ENCODE measurements at places on chromosomes 12 and 14. TPM values are rescaled to one million over a fixed set of nuclear protein-coding genes. Genes with fewer than 3 reads are reported as not detected.
A peak's percentile ranks its signal among the peaks of the same experiment; 100 is the strongest.

GRCh38 chr14:58091883-58092630 is 60.0 kb downstream of the ARMH4 start:
- DNase-seq = no peak

GRCh38 chr12:88339254-88339949 is 197.3 kb downstream of the TMTC3 start:
- no peak for DNase-seq

GRCh38 chr14:103128631-103129300 is 5.5 kb downstream of the TNFAIP2 start:
- no peak for DNase-seq

The ST8SIA1 gene
- total RNA-seq = 3.0 TPM

DNA sequence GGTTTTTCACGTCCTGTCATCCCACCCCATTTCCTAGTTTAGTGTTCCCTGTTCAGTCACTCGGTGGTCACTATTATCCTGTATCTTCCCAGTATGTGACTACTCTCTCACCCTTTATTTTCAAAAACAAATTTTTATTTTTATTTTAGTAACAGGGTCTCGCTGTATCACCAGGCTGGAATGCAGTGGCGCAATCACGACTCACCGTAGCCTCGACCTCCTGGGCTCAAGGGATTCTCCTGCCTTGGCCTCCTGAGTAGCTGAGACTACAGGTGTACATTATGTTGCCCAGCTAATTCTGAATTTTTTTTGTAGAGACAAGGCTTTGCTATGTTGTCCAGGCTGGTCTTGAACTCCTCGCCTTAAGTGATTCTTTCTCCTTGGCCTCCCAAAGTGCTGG is 20.1 kb upstream of the PRICKLE1 start:
- DNase-seq = no peak

DNA sequence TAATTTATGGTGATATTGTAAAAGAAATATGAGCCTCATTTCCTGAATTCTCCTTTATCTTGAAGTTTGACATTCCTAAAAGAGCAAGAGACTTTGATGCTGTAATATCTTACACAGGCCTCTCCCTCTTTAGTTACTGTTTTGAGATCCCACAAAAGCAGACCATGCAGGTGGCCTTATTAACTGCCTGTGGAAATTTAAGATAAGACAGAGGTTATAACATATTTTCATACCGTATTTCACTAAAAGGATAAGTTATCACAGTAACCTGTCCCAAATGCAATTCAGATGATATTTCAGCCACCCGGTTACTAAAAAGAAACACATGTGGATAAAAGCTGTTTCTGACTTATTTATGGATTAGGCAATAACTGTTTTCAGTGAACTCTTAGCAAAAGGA is 150.1 kb downstream of the NAV3 start:
- DNase-seq = no peak

The STYK1 gene
- total RNA-seq = 0.12 TPM

The ASCL4 gene
- not detected for total RNA-seq

- DNase-seq = peak; percentile 25
Observed at GRCh38 chr14:88210426-88210825, 112.6 kb downstream of the KCNK10 start.

The TEX22 gene
- 0.77 TPM for total RNA-seq

GRCh38 chr14:36773136-36773540 is 111.5 kb downstream of the PAX9 start:
- no peak for DNase-seq

DNA sequence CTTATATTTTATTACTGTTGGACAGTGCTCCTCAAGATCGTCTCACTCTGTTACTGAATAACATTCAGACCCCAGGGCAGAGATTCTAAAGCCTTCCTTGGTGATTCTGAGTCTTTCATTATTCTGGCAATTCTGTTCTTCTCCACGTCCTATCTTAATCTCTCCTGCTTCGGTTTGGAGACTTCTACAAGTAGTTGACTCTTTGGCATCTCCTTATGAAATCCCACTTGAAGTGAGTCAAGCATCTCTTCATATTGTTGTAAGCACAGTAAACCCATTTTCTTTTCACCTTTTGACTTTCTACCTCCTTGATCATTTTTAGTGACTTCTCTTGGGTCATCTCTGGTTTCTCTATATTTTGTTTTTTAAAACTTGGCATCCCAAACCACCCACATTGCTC is 132.8 kb downstream of the SAMD4A start:
- no peak for DNase-seq

The GARIN6 gene
- total RNA-seq = not detected

- no peak for DNase-seq
Observed at GRCh38 chr14:23696701-23697239, 60.6 kb downstream of the DHRS2 start.

The NID2 gene
- total RNA-seq = 42.1 TPM

DNA sequence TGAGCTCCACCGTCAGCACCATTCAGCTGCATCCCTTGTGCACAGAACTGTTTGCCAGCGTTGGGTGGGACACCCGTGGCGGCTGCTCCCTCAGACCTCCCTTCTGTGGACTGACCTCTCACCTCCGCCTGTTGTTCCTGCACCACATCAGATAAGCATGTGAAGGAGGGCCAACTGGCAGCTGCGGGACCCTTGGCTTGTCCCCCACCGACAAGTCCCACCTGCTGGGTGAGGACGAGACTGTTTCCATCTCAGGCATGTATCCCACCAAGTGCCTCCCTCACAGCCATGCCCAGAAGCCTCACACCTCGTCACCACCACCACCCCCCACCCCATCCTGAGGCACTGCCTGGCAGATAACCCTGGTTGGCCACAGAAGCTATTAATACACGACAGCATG is 18.6 kb upstream of the TEAD4 start:
- no peak for DNase-seq

GRCh38 chr12:28570811-28571210 is 380.6 kb downstream of the CCDC91 start:
- DNase-seq = no peak

The GLI1 gene
- 1.2 TPM for total RNA-seq

The POU6F1 gene
- 8.3 TPM for total RNA-seq

GRCh38 chr12:123548107-123548506 is 14.6 kb upstream of the RILPL1 start:
- DNase-seq = no peak

DNA sequence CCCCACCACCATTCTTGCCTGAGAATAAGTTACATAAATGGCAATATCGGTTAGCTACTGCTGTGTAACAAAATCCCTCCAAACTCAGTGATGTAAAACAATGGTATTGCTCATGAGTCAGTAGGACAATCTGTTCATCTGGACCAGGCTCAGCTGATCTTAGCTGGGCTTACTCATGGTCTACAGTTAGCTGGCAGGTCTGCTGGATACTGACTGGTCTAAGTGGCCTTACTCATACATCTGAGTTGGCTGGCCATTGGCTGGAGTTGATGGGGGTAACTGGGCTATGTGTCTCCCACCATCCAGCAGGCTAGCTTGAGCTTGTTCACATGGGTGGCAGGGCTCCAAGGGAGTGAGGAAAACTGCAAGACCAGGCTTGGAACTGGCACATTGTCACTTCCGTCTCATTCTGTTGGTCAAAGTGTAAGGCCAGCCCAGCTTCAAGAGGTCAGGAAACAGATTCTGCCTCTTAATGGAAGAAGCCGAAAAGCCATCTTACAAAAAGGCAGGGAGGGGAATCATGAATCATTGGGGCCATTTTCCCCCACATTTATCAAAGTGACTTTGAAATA is 56.7 kb upstream of the CHGA start:
- DNase-seq = no peak

DNA sequence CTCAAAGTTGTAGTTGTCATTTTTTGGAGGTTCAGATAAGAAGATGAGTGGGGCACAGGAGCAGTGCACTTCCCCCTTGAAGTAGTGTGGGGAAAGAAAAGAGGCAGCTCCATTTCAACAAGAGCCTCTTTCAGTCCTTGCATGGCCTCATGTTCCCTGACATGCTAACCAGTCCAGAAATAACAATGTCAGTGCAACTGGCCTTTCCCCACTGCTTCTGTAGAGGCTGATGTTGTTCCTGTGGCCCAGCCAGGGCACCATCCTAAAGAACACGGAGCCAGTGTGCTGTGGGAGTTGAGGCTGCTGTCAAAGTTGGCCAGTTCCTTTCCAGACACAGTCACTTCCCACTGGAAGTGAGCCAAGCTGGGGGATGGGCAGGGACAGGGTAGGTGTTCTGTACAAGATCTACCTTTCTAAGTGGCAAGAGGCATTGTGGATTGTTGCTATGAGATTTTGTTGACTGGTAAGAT is 77.7 kb upstream of the SLC38A2 start:
- DNase-seq = peak; percentile 77

The P2RX7 gene
- total RNA-seq = 1.3 TPM

The ACSM4 gene
- total RNA-seq = not detected

The KRT72 gene
- not detected for total RNA-seq

GRCh38 chr12:64675795-64676194 is 65.5 kb downstream of the RASSF3 start:
- DNase-seq = peak; percentile 70

The LRTM2 gene
- not detected for total RNA-seq

DNA sequence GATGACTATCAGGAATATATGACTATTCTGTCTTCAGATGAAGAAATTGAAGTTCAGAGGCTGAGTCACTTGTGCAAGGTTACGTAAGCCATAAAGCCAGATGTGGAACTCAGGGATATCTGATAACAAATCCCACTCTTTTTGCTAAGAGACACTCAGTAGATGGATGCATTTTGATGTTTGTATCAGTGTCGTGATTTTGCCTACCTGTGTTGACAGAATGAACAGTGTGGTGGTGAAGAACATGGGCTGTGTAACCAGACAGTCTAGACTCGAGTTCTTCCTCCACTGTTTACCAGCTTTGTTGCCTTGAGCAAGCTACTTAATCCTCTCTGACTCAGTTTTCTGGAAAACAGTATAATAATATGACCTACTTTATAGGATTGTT is 93.9 kb downstream of the DAAM1 start:
- no peak for DNase-seq

- no peak for DNase-seq
Observed at GRCh38 chr12:130647814-130648213, 68.3 kb downstream of the RIMBP2 start.

The GPD1 gene
- total RNA-seq = 88.6 TPM

The CLEC2D gene
- 12.7 TPM for total RNA-seq

DNA sequence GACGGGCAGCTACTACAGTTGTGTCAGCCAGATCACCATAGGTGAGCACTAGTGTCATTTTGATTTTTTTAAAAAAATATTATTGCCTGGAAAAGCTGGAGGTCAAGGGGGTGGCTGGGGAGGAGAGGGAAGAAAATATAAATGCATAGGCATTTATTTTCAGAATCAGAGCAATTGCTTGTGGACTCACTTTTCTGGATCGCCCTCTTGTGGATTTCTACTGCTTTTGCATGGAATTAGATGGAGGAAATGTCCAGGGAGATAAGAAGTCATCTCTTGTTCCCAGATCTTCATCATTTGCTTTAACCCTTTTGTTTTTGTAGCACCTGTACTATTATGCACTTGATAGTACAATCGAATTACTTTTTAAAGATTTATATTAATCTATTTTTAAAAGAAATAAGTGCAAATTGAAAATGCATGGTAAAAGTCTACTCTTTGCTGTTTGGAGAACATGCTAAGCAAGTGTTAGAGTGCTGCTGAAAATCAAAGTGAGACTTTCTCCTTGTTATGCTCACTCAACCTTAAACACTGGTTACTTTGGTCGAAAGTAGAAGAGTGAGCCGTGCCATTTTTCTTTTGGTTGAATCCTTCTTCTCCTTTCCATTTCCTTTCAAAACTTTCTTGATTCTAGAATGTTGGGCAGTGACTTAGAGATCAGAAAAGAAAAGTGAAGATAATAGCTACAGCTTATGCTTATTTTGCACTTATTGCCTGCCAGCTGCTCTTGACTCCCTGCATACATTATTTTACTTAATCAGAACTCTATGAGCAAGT is 60.6 kb upstream of the ANO4 start:
- no peak for DNase-seq

DNA sequence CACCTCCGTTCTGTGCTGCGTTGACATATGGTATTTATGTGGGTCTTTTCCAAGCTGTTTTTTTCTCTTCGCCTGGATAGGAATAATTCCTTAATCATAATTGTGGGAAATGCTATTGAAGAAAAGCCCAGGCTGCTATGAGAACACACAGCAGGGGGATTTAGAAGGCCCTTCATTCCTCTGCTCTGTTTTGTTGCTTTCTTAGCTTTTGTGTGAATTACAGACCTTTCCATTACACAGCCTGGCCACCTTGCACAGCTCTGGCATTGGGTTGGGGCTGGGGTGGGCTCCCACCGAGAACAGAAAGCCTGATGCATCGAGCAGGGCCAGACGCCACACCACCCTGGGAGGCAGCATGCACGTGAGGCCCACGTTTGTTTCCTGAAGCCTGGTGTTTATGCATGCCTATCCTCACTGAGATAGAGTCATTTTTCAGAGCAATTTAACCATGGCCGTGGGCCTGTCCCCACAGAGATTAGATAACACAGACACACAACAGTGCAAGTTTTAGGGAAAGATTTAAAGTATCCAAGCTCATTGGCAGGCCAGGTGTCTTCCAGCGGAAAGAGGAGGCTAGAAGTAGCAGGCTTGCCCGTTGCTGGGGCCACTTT is 287.6 kb upstream of the PWP1 start:
- DNase-seq = no peak

DNA sequence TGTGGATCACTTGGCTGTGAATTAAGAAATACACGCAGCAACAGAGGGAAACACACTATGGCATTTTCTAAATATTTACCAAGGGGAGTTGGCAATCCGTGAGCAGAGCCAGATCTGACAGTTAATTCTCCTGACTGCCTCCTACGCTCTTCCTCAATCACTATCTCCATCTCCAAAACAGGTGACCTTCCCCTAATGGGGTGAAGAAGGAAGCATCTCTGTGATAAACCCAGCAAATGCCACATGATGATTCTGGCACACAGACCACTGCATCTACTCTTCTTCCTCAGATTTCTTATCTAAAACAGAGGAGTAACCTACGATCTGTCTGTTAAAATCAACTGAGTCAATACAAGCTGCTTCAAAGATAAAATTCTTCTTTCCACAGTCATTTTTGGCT is 4.4 kb downstream of the SPTB start:
- DNase-seq = no peak

DNA sequence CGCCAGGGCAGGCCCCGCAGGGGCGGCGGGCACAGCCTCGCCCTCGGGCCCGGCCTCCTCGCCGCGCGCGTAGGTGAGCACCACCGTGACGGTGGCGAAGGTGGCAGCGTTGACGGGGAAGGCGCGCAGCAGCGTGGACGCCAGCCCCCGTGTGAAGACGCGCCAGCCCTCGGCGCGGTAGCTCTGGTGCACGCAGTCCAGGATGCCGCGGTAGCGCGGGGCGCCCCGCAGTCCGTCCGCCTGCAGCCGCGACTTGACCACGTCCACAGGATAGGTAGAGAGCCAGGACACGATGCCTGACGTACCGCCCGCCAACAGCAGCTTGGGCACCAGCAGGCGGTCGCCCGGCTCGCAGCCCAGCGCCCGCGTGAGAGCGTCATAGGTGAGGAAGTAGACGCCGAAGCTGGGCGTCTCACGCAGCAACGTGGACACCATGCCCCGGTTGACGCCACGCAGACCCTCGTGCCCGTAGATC is 13.9 kb downstream of the SLC25A29 start:
- no peak for DNase-seq
